ENCODE measurements at places on chromosomes 3 and 15.

DNA sequence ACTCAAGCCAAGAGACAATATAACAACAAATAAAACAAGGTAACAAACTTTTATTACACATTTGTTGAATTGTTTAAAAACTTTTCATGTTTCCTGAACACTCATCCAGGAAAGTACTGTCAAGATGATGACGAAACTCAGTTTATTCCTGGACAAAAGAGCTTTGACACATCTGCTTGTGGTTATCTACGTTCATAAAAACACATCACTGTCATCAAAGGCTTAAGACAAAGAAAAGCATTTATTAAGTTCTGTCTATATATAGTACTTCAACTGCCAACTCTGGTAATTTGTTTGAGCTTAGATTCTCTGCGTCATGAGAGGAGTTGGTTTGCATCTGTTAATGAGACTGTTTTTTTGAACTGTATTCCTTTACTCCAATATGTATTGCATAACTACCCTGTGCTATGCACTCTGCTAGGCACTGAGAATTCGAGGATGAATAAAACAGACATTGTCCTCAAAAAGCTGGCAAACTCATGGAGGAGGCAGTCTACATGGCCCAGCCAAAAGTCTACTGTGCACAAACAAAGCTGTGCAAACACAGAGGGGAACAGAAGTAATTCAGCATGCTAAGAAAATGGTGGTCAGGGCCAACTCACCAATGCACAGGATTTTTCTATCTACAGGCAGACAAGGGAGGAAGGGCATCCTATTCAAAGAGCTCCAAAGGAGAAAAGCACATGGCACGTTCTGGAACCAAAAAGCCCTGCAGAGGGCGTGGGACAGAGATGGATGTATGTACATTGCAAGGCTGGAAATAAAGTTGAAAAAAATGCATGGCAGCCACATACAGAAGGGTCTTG is 21.5 kb downstream of the PLD1 start:
- DNase-seq: peak; percentile 77

- no peak for DNase-seq
Measured at GRCh38 chr3:36647423-36647853, 116.9 kb downstream of the DCLK3 start.

DNA sequence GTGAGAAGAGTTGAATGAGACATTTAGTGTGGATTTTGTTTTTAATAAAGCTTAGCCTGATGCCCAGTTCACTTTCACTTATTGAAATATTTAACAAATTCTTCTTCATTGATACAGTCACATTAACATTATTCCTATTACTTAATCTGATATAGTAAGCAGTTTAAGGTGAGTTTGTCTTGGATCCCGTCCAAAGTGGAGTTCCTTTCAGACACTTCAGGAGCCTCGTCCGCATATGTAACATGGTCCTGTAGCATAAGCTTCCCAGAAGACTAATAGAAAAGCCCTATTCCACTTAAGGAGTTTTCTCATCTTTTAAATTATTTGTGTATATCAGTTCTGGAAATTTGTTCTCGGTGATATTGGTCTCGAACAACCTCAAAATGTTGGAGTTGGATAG is 39.7 kb upstream of the MLF1 start:
- no peak for DNase-seq

DNA sequence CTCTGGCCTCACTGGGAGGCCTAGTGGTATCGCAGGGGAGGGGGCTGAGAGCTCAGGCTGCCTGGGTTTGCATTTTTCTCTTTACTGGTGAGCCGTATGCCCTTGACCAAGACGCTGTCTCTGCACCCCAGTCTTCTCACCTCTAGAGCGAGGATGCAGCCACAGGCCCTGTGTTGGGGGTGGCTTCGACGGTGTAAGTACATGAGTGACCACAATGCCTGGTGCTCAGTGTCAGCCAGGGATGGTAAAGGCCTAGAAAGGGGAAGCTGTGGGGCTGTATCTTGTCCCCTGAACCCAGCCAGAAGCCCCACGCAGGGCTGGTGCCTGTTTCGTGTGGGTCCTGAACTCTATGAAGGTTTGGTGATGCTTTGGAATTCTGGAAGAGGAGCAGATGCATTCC is 19.8 kb downstream of the SYNM start:
- no peak for DNase-seq

DNA sequence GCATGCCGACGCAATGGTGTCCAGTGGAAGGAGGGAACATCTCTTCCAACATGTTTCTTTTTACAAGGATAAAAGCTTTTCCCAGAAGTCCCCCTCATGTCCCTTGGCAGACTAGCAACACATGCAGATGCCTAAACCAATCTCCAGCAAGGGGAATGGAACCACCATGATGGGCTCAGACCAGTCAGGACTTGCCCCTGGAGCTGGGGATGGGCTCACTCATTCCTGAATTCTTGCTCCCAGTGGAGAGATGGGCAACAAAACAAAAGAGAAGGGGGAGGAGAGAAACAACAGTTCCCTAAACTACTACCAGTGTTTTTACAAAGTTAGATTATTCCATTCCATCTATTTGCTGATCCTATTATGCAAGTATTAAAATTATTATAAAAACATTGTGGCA is 76.8 kb upstream of the OXTR start:
- no peak for DNase-seq

- no peak for DNase-seq
Measured at GRCh38 chr15:96448923-96449322, 118.4 kb downstream of the NR2F2 start.

DNA sequence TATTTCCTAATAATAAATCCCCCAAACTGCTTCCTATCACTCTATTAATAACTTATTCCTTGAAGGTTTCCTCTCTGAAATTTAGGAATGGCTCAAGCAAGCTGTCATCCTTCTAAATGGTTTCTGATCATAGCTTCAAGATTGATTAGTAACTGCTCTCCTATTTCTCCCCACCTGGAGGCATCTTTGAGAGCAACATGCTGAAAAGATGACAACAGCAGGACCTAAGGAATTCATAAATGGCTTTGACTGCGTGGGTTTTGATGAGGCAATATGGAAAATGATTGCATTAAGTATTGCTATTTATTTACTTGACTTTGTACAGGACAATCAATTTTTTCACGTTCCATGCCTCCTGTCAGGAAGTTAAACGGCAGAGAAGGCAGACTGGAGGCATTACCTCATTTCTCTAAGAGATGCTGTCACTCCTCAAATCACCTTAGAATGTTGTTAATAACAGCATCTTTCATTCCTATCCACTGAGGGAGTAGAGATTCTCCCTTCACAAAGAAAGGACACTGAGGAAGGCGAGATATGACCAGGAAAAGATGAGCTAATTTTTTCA is 256.4 kb downstream of the EPHB1 start:
- DNase-seq: no peak

Data from LoVo (cell line).